ENCODE measurements at places on chromosomes 3 and 15.

DNA sequence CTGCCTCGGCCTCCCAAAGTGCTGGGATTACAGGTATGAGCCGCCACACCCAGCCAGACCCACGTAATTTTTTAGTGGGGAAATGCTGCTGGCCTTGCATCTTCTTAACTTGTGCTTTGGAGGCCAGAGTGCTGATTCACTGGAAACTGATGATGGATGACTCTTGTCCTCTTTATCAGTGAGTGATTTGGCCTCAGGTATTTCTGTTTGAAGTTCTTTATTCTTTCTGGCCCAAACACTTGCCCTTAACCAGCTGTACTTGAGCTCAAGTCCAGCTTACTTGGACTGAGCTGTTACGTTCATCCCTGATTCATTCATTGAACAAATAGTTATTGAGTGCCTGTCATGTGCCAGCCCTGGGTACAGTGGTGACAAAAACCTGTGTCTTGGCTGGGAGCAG is 4.2 kb downstream of the PTPN23 start:
- no peak for DNase-seq

DNA sequence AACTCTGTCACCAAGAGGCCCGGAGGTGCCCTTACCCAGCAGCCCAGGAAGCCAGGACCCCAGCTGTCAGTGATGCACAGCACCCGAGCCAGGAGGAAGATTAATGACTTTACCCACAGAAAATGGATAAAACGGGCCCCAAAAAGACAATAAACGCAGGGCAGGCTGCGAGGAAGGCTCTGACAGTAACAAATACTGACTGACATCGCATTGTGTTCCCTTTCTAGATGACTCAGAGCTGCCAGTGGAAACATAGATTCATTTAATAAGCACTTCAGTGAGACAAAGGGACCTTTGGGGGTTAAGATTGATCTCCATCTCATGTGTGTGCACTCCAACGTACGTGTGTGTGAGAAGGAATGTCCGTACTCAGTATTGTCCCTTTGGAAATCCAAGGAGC is 225.3 kb upstream of the PPP2R3A start:
- DNase-seq, result no peak

DNA sequence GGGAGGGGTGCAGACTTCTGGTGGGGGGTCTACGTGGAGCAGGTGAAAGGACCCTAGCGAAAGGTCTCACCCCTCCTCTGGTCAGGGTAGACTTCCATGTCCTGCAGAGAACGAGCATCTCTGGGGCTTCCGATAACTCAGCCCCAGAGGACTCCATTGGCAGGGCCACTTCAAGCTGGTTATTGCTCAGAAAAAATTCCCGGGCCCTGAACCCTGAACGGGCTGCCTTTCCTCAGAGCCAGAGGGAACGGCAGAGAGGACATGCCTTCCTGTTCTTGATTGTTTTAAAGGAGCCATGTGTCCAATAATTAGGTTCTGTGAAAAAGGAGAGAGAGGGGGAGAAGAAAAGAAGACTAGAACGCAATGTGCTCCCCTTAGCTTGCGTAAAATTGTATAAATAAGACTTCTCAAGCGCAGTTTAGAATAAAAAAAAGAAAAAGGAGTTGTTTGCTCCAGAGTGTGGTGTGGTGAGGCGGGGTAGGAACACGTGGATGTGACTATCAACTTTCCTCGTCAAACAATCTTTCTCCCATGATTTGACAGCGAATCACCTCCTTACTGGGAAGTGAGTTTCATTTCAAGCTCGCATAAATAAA is 193.4 kb upstream of the UBE2E1 start:
- no peak for DNase-seq

GRCh38 chr15:57854531-57854930 is 148.0 kb downstream of the POLR2M start:
- no peak for DNase-seq

GRCh38 chr3:142724682-142725356 is 985 bp downstream of the TRPC1 start:
- DNase-seq, result peak; percentile 17

GRCh38 chr15:92421976-92422375 is 28.3 kb downstream of the ST8SIA2 start:
- DNase-seq, result no peak

- DNase-seq, result no peak
Observed at GRCh38 chr15:85475317-85475701, 94.9 kb downstream of the AKAP13 start.

DNA sequence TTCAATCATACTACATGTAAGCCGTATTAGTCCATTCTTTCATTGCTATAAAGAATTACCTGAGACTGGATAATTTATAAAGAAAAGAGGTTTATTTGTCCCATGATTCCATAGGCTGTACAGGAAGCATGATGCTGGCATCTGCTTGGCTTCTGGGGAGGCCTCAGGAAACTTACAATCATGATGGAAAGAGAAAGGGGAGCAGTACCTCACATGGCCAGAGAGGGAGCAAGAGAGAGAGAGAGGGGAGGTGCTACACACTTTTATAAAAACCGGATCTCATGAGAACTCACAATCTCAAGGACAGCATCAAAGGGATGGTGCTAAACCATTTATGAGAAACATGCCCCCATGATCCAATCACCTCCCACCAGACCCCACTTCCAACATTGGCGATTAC is 14.3 kb upstream of the CLASP2 start:
- DNase-seq, result no peak

- no peak for DNase-seq
Observed at GRCh38 chr3:50158530-50159146, 3.5 kb downstream of the SEMA3F start.

GRCh38 chr3:174020156-174020555 is 622.6 kb downstream of the NLGN1 start:
- DNase-seq, result no peak

DNA sequence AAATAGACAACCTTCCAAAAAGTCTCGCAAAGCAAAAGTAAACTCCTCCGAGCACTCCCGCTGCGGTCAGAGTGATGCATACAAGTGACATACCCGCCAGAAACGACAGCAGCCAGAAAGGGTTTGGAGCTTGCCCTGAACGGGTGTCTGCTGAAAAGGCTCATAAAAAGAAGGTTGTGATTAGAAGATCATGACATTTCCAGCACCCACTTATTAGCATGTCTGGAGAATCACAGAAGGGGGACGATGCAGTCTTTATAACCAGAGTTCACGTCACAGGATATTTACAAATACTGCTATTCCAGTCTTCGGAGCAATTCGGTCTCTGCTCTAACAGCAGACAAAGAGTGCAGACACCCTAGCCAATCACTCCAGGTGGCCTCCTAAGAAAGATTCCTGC is 59.1 kb upstream of the FRMD4B start:
- DNase-seq, result no peak

DNA sequence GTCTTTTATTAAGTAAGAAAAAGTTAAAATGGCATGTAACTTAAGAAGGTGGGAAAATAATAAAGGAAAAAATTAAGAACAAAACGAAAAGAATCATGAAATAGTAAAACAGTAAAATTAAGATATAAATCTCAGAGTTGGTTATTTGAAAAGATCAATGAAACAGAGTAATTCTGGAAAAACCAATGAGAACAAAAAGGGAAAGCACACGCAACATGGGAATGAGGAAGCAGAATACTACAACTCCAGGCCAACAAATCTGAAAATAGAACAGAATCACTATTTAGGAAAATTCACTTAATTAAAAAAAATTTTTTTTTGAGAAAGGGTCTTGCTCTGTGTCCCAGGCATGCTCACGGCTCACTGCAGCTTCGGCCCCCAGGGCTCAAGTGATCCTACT is 30.7 kb downstream of the WHAMM start:
- DNase-seq, result no peak

DNA sequence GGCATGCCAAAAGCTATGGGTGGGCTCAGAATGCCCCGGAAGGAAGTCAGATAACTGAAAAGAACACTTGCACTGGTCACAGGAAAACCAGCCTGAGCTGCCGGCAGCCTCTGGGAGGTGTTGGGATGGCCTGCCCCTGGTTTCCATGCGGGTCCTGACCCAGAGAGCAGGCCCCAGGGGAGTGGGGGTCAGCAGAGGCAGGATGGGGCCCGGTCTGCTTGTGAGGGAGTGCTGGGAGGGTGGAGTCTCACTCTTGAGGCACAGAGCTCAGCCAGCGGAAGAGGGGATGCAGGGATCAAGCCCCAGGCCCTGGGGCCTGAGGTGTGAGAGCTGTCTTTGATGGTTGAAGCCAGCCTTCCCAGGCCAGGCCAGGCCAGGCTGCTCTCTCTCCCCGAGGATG is 2.4 kb upstream of the RPUSD3 start:
- DNase-seq, result no peak

GRCh38 chr15:94177112-94177511 is 54.2 kb upstream of the MCTP2 start:
- DNase-seq, result no peak

DNA sequence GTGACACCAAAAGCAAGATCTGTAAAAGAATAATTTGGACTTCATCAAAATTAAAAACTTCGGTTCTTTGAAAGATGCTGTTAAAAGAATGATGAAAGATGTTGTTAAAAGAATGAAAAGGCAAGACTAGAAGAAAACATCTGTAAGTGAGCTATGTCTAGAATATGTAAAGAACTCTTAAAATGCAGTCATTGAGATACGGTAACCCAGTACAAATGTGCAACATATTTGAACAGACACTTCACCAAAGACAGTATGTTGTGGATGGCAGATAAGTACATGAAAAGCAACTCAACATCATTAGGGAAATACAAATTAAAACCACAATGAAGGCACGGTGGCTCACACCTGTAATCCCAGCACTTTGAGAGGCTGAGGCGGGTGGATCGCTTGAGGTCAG is 139.5 kb downstream of the LRIG1 start:
- DNase-seq, result no peak

DNA sequence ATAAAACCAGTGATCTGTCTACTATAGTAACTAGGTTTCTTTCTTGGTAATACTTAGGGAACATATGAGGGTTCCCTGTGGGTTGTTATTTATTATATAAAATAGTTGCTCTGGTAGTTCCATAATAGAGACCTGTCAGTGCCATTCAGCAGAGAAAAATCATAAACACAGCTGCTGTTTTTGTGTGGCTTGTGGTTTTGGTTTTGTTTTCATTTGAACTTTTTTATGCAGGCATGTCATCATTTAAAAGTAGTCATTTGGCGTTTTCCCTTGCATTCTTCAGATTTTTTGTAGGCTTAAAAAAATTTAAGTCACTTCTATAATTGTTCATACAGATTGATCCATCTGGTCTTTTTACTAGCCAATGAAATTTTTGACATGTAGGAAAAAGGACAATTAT is 47.9 kb downstream of the PIK3CA start:
- DNase-seq, result no peak

GRCh38 chr3:155634121-155634719 is 110.7 kb downstream of the PLCH1 start:
- no peak for DNase-seq

DNA sequence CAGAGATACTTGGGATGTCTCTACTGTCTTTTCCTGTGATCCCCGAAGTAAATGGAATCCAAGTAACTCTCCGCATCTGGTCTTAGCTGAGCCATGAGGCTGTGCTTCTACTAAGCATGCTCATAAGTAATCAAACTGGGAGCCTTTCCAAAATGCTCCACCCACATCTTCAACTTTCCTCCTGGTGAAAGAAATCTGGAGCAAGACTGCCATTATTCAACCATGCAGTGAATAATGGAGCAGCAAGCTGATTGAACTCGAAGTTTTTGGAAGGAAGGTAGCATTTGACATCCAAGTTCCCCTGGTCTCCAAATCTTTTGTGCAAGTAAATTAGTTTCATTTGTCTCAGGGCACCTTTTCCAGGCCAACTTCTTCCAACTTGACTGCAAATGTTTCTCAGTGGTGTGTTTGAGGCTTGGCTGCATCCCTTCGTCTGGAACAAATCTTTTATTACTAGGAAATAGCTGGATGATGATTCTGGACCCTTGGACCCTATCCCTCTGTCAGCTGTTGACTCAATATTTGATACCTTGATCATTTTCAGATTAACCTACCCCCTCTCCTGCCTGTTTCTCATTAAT is 19.4 kb downstream of the GXYLT2 start:
- DNase-seq, result no peak

- no peak for DNase-seq
Observed at GRCh38 chr15:60389261-60390077, 8.3 kb downstream of the ANXA2 start.

DNA sequence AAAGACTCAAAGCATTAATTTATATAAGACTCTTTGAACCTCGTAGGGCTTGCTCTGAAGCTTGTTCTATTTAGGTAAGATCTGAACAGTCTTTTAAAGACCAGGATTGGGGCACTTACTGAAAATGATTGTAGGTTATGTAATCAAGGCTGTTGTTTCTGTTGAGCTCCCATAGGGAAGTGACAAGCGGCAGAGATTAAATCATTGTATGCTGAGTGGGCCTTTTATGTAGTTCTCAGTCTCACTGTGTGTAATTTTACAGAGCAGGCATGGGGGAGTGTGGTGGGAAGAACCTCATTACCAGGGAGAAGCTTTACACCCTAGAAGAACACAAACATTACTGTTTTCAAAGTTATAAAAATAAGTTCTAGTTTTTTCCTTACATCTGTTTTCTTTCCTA is 160.0 kb upstream of the SNTN start:
- no peak for DNase-seq

- DNase-seq, result no peak
Observed at GRCh38 chr3:19256313-19256712, 108.0 kb downstream of the KCNH8 start.

Data from central memory CD8-positive, alpha-beta T cell (primary cell).